Vagina (tissue), 2 donors: ENCODE measurements at places on chromosomes 1 and 21. TPM values are rescaled to one million over a fixed set of nuclear protein-coding genes. Genes with fewer than 3 reads are reported as not detected.

LENEP gene
- total RNA-seq: not detected

GRCh38 chr21:45460611-45461368, 55.8 kb downstream of the COL18A1 start:
- DNase-seq: no peak
- no peak overlapping the region for H3K4me3 ChIP-seq
- no peaks in the 10 kb centered on the region for H3K36me3 ChIP-seq
- peaks cover 19% of the 10 kb centered on the region for H3K4me1 ChIP-seq
- H3K27me3 ChIP-seq: no peaks in the 10 kb centered on the region

TTC22 gene
- total RNA-seq: 43.5 TPM

TIAM1 gene
- 41.3 TPM for total RNA-seq

DPM3 gene
- 114 TPM for total RNA-seq

USP24 gene
- 35.8 TPM for total RNA-seq

DNA sequence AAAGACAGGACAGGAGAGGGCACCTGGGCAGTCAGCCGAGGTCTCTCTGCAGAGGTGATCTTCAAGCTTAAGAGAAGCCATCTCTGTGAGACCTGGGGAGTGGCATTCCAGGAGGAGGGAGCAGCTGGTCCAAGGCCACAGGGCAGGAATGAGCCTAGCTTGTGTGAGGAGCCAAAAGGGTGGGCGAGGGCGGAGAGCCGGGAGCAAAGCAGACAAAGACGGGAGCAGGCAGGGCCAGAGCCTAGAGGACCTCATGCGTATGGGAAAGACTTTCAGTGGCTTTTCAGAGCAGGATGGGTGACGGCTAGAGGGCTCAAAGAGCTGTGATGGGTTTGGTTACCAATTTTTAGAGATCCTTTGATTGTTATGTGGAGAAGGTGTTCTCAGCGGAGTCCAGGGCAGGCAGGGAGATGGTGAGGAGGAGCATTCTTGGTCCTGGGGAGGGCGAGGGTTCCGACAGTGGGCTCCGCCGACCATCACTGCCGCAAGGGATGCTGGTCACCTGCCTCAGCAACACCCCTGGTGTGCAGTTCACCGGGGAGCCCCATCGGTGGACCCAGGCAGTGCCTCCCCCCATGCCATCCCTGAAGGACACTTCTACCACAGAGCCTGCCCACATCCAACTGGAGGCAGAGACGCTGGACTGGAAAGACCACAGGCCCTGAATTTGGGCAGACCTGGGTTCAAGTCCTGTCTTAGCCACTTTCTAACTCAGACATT, 122.9 kb upstream of the IRF2BP2 start:
- no peaks in the 10 kb centered on the region for H3K36me3 ChIP-seq
- no peak for DNase-seq
- peaks cover 10% of the 10 kb centered on the region for H3K4me1 ChIP-seq
- no peaks in the 10 kb centered on the region for H3K27me3 ChIP-seq
- H3K27ac ChIP-seq: no peak overlapping the region
- no peak overlapping the region for H3K4me3 ChIP-seq
